Stimulated activated CD8-positive, alpha-beta memory T cell treated with anti-CD3 and anti-CD28 coated beads, Interleukin-7, amount 100 ng/mL, for 1 hour (primary cell): ENCODE measurements at places on chromosomes 5 and 9.

DNA sequence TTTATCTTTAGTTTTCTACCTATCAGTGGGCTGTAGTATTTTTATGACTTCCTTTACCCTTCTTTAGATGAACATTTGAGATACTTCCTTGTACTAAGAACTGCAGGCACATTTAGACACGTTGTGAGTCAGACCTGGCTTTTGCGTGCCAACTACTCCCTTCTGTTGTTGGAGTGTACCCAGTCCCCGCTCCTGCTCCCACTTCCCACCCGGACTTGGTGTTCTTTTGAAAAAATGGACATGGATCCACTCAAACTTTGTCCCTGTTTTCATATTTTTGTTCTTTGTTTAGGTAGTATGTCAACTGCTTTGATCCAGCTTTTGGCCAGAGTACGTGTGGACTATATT, 60.7 kb downstream of the PARP8 start:
- DNase-seq, result no peak

DNA sequence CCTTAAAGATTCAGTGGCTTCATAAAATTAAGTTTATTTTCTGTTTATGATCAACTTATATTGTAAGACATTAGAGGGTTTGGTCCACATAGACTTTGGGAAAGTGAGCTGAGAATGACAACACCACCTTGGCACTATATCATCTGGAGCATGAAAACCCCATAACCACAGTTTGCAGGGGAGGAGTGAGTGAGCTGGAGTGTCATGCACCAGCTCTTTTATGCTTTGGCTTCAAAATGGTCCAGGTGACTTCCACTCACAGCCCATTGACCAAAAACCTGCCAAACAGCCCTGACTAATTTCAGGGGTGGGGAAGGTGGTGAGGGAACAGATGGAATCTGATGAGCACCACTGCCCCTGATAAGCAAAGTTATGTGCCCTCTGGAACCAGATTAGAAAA, 295.8 kb downstream of the DMRTA1 start:
- DNase-seq, result no peak

GRCh38 chr5:41921166-41921565, 3.9 kb upstream of the FBXO4 start:
- DNase-seq, result no peak

GRCh38 chr5:142670804-142671203, 15.1 kb downstream of the FGF1 start:
- no peak for DNase-seq

DNA sequence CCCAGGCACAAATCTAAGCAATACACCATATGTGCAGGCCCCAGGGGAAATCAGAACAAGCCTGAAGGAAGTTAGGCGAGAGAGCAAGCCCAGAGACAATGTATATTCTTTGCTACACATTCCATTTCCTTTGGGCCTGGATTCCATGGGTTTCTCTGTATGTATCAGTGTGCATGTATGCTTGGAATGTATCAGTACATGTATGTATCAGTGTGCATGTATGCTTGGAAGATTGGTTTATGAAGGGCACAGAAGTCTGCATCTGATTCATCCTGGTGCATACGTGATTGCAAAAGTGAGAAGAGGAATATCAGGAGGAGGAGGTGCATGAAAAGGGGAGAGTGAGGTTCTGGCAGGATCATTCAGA, 232.6 kb upstream of the ANKRD55 start:
- no peak for DNase-seq

DNA sequence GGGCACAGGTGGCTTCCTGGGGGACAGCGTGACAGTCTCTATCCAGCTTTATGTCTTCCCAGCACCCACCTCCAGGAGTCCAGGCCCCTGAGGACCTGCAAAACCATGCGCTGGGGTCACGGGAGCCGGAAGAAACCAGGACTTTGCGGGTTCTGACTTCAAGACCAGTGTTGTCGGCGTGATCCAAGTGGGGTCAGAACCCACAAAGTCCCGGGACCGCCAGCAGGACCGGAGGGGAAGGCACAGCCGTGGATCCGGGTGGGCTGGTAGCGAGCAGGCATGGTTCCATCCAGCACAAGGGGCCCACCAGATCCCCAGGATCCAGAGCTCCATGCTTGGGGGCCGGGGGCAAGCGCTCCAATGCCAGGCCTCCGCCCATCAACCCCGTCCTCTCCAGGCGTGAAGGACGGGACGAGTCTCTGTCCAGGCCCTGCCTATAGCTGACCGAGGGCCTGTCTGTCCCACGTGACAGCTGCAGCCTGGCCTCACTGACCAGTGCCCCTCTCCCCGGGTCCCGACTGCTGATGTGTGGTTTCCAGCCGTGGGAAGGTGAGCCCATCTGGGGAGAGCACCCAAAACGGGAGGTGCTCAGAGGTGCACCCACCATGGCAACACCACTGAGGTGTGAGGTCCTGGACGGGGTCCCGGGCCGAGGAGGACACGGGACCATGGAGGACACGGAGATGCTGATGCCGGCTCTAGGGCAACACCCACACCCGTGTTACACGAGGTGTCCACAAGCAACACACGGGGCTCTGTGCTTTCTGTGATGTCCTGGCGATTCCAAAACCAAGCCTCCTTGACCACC, 48.9 kb downstream of the SLC12A7 start:
- no peak for DNase-seq

DNA sequence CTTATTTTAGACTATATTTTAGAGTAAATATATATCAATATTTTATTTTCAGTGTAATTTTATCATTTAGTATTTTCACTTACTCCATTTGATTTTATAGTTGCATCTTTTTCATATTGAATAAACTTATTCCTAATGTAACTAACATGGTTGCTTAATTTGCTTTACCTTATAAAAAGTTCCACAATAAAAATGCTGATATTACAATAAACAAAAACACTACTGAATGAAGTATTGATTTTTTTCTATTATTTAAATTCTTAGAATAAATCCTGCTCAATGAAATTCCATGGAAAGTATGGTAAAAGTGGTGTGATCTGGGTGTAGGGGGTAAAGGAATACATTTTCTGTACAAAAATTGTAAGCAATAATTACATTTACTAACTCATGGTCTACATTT, 2074.9 kb upstream of the C9orf72 start:
- no peak for DNase-seq

DNA sequence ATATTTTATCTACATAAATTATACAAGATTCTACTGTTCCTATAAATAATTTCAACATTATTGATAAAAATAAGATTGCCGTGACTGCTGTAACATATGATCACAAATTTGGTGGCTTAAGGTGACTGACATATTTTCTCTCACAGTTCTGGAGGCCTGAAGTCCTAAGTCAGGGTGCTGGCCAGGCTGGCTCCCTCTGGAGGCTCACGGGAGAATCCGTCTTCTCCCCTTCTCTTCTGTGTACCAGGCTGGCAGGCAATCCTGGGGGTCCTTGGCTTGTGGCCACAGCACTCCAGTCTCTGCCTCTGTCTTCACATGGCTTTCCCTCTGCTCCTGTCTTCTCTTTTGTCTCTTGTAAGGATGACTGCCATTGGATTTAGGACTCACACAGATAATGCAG, 31.7 kb upstream of the IRX2 start:
- no peak for DNase-seq

DNA sequence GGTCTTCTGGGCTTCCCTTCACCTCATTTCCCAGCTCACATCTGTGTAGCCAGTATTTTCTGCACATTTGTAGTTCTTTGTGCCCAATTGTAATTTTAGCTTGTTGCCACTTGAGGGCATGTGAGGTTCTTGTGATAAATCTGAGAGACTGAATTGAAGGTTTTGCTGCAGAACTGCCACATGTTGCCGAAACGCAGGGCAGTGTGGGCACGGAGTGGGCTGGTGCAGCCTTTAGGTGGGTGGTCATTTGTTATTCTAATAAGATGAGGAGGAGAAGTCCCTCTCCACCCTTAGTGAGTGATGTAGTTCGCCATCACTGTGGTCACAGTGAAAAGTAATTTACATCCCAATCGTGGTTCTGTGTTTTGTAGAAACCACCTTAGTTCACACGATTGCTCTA, 21.2 kb downstream of the OTULIN start:
- DNase-seq, result no peak

DNA sequence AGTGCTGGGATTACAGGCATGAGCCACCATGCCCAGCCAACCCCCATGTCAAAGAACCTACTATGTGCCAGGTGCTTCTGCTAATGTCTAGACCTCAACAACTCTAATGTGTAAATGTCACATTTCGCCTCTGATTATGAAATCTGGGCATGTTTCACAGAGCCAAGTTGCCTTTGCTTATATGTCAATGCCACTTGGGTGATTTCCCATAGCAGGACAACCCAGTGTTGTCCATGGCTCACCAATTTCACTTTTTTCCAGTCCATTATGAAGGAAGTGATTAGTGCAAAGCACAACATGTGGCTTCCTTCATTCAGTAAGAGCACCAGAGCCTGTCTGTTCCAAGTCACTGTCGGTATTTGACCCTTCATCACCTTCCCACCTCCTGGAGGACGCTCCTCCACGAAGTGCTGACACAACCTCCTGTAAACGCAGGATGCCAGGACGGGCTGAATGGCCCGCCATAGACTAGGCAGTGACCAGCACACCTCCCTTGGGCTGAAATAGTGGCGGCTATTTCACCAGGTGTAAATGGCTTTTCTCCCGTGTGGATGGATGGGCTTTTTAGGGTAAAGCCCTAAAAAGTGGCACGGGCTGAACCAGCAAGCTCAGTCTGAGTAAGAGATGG, 962 bp upstream of the PKN3 start:
- no peak for DNase-seq

DNA sequence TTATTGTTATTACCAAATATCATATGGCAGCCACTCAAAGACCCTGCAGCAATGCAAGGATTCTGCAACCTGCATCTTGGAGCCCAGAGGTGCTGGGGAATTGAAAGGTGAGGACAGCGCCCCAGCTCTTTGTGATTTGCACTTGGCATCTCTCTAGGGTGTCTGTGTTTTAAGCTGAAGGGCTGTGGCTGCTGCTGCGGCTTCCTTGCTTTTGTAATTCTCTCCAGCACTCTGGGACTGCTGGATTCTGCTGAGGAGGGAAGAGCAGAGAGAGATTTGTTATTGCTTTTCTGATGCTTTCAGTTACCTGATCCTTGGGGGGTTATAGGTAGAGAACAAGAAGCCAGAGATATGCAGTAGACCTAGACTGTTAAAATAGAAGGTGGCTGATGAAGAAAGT, 562.4 kb downstream of the EBF1 start:
- no peak for DNase-seq

- DNase-seq, result no peak
Observed at GRCh38 chr5:92513067-92513466, 1068.0 kb downstream of the NR2F1-AS1 start.

DNA sequence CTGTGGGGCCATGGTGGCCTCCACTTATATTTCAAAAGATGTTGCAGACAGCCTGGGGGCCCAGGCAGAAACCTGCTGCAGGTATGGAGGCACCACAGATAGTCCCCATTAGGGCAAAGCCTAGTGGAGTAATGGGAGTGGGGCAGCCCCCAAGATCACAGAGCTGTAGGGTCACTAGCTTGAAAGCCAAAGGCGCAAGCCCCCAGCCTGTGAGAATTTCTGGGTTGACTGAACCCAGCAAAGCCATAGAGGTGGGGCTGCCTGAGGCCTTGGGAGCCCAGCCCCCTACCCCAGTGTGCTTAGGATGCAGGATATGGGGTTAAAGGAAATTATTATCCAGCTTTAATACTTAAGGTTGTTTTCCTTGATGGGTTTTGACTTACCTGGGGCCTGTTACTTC, 165.3 kb upstream of the FBN2 start:
- DNase-seq, result no peak

- no peak for DNase-seq
Observed at GRCh38 chr5:179453616-179454015, 96.7 kb upstream of the RUFY1 start.

DNA sequence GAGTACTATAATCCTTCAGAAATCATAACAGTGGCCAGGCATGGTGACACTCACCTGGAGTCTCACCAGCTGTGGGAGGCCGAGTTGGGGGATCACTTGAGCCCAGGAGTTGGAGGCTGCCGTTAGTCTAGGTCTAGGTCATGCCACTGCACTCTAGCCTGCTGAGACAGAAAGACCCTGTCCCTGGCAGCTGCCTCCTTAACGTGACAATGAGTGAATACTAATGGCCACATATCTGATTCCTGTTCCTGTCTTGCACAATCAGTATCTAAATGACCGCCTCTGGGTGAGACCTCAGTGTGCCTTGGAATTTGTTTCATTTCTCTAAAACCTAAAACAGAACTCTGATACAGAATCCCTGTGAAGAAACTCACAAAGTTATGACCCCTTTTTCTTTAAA, 131.0 kb upstream of the DAB2 start:
- DNase-seq, result no peak

DNA sequence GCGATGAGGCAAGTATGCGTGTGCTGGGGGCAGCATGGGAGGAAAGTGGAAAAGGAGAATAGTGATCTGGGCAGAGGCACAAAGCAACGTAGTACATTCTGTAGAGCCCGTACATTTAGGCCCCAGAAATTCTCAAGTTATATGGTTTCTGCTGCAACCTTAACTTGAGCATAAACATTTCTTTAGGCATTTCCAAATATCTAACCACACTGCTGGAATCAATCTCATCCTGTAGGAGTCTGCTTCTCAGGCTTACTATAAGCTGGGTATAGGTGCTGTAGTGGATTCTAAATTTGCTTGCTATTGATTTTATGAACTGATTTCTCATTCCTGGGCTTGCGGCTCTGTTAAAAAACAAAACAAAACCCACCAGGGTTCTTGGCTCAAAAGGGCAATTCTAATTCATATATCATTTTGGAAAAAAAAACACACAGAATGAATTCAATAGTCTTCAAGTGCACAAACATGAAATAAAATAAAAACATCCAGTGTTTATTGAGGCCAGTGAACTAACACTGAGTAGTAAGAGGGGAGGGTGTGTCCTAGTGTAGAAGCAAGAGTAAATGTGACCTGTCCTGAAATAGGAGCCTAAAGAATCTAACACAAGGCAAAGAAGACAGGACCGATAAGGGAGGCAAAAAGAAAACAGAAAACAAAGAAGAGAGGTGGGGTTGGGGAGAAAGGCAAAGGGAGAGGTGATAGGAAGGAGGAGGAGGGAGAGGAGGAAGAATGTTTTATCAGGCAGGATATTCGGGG, 145.5 kb upstream of the LHFPL2 start:
- no peak for DNase-seq

DNA sequence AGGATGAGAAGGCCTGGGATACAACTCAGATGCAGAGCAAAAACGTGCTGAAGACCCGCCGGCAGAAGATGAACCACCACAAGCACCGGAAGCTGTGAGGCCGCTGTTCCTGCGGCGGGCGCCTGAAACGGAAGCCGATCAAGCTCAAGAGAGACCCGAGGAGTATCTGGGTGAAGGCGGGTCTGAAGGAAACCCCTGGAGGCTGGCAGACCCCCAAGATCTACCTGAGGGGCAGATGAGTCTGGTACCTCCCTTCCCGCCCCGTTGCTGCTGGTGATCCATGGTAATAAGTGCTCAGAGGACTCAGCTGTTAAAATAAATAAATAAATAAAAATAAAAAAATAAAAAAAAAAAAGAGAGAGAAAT, 89.3 kb downstream of the BASP1 start:
- DNase-seq, result no peak
